ENCODE measurements at places on chromosomes 16 and 17. TPM values are rescaled to one million over a fixed set of nuclear protein-coding genes. Genes with fewer than 3 reads are reported as not detected.

Gene FLYWCH1
- 77.6 TPM for total RNA-seq

Gene ADAD2
- total RNA-seq, result not detected

Gene CDT1
- total RNA-seq, result 10.9 TPM

Gene FASN
- 153 TPM for total RNA-seq

Gene APOBR
- not detected for total RNA-seq

Gene TUBD1
- 2.6 TPM for total RNA-seq

Gene FOXJ1
- total RNA-seq, result not detected

Gene SLC12A3
- total RNA-seq, result not detected

Gene CRHR1
- total RNA-seq, result not detected

Gene KRT40
- not detected for total RNA-seq

Gene GAN
- 5.1 TPM for total RNA-seq

Gene PHKB
- 73.2 TPM for total RNA-seq

Gene PLXDC1
- 11.8 TPM for total RNA-seq

Gene RNF135
- 26.1 TPM for total RNA-seq

Gene TMIGD1
- total RNA-seq, result not detected

Gene YPEL3
- 25.8 TPM for total RNA-seq

Gene ADORA2B
- 11.2 TPM for total RNA-seq

Gene GSE1
- 29.4 TPM for total RNA-seq

Gene FOXF1
- total RNA-seq, result 39.0 TPM

Gene ABAT
- total RNA-seq, result 1.9 TPM

Gene TEKT3
- total RNA-seq, result 0.50 TPM

Gene PROCA1
- 1.9 TPM for total RNA-seq

Gene LLGL2
- total RNA-seq, result 1.3 TPM

Gene ZNF469
- total RNA-seq, result 3.1 TPM

Gene RNPS1
- total RNA-seq, result 69.3 TPM

Gene WDR81
- 63.8 TPM for total RNA-seq

Gene MYH13
- total RNA-seq, result not detected

Gene TMC7
- 0.73 TPM for total RNA-seq

Measured in smooth muscle cell of trachea (primary cell).